CD8-positive, alpha-beta memory T cell (primary cell): ENCODE measurements at places on chromosomes 7 and 10. TPM values are rescaled to one million over a fixed set of nuclear protein-coding genes. Genes with fewer than 3 reads are reported as not detected.

GRCh38 chr7:133771788-133772419, 355.2 kb upstream of the LRGUK start:
- no peak for DNase-seq

GRCh38 chr10:452512-453426, 236.7 kb downstream of the DIP2C start:
- no peak for DNase-seq

GRCh38 chr7:24346129-24346528, 62.1 kb downstream of the NPY start:
- no peak for DNase-seq

GRCh38 chr7:6576024-6576866, 1.0 kb upstream of the ZDHHC4 start:
- no peak for DNase-seq

DNA sequence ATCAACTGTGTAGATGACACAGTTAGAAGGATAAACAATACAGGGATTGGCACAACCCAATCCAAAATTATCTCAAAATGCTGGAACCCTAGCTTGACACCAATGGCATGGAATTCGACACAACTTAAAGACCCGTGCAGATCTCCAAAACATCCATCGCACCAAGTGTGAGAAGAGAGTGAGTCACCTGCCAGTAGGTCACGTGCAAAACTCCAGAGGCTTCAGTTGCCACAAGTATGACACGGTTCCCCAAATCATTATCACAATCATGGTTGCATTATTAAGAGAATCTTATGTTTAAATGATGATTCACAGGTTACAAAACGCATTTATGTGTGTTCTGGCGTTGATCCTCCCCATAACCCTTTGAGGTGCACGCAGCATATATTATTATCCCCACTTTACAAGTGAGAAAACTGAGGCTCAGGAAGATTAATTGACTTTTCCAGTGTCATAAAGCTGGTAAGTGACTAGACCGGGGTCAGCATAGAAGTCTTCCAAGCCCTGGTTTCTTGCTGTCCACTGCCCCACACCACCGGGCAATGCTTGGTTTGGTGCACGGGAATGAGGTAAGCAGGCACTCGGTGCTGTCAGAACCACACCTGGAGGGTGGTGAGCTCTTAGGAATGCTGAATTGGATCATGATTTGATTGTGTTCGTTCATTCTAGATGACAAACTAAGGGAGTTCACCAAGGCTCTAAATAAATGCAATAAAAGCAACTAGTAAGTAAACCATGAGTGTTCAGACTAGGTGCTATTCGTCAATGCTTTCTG, 23.6 kb upstream of the STK17A start:
- no peak for DNase-seq

ZNF716 gene
- not detected for total RNA-seq

ARHGEF35 gene
- total RNA-seq: 4.0 TPM

CLDN4 gene
- total RNA-seq: 0.15 TPM

AKR1C2 gene
- not detected for total RNA-seq

OR9A2 gene
- not detected for total RNA-seq

SLC29A4 gene
- 0.18 TPM for total RNA-seq

PRSS1 gene
- not detected for total RNA-seq
